ENCODE measurements at places on chromosomes 12 and 14. TPM values are rescaled to one million over a fixed set of nuclear protein-coding genes. Genes with fewer than 3 reads are reported as not detected.
A peak's percentile ranks its signal among the peaks of the same experiment; 100 is the strongest.

- no peaks in the 10 kb centered on the region for H3K36me3 ChIP-seq
- no peaks in the 10 kb centered on the region for H3K27me3 ChIP-seq
Measured at GRCh38 chr12:110765111-110765510, 22.4 kb upstream of the PPP1CC start.

- no peaks in the 10 kb centered on the region for H3K36me3 ChIP-seq
- H3K27ac ChIP-seq = no peak overlapping the region
Measured at GRCh38 chr12:113133666-113134065, 1.9 kb downstream of the RASAL1 start.

DNA sequence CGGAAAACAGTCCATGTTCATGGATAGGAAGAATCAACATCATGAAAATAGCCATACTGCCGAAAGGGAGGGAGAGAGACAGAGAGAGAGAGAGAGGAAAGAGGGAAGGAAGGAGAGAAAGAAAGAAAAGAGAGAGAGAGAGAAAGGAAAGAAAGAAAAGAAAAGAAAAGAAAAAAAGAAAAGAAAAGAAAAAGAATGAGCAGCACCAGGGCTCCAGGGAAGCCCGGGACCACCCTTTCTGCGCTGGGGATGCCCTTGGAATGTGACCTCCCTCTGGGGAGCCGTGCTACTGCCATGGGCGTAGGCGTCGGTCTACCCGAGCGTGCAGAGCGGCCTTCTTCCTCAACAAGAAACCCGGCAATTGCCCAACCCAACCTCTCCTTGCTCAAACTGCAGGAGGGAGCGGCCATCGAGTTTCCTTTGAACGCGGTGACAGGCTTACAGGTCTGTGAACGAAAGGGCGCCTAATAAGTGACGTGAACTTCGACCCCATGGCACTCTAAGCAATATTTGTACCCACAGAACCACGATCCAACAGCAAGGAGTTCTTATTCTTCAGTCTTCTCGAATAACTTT lies 16.9 kb downstream of the OR6S1 start:
- H3K27ac ChIP-seq = peak overlapping the region; percentile 23
- no peaks in the 10 kb centered on the region for H3K4me1 ChIP-seq
- H3K4me3 ChIP-seq = peak overlapping the region; percentile 31
- no peak for DNase-seq
- peaks cover 35% of the 10 kb centered on the region for H3K27me3 ChIP-seq

- no peak overlapping the region for H3K27ac ChIP-seq
- no peaks in the 10 kb centered on the region for H3K27me3 ChIP-seq
- H3K36me3 ChIP-seq = no peaks in the 10 kb centered on the region
- DNase-seq = no peak
Measured at GRCh38 chr14:101505236-101505970, 55.9 kb upstream of the DIO3 start.

The OR11H6 gene
- not detected for total RNA-seq

The SRGAP1 gene
- 58.7 TPM for total RNA-seq

DNA sequence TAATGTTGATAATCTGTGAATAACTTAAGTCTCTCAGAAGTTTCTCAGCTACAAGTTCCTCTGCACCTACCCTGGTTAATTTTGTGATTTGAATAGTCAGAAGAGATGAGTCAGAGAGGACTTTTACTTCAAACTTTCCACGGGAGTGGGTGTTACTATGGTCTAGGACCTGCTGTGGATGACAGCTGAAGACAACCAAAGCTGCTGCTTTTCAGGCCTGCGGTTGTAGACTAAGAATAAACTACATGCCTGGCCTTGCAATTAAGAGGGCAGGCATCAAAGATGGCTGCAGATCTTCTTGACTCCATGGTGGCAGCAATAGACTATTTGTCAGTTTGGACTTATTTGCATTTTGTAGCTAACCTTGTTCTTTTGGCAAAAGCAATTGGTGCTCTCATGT lies 227.1 kb upstream of the KRR1 start:
- H3K27ac ChIP-seq = no peak overlapping the region
- no peak overlapping the region for H3K4me3 ChIP-seq
- H3K4me1 ChIP-seq = no peaks in the 10 kb centered on the region

- no peaks in the 10 kb centered on the region for H3K36me3 ChIP-seq
- peaks cover 10% of the 10 kb centered on the region for H3K4me1 ChIP-seq
- peak; percentile 76 for DNase-seq
Measured at GRCh38 chr12:26271889-26272492, 76.6 kb downstream of the SSPN start.

All from breast epithelium (tissue), 4 donors.